Gastrocnemius medialis (tissue), 4 donors: ENCODE measurements at places on chromosomes 5 and 9. TPM values are rescaled to one million over a fixed set of nuclear protein-coding genes. Genes with fewer than 3 reads are reported as not detected.

DNA sequence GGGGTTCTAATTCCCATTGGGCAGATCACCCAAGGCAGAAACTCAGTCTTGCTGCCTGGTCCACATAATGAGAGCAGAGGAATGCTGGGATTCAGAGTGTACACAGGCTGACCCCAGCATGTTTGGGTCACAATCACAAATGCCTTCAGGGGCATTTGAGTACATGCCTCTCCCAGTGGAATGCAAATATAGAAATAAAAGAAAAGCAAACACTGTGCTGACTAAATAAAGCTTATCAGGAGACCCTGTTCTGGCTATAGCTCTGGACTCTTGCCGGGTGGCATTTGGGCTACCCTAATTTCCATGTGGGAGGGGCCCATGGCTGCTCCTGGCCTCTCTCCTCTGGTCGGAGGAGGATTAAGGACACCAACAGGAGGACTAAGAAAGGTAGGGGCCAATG lies 121.4 kb downstream of the DOCK8 start:
- no peak overlapping the region for H3K4me3 ChIP-seq
- H3K36me3 ChIP-seq = no peaks in the 10 kb centered on the region
- no peak for DNase-seq
- no peak overlapping the region for H3K27ac ChIP-seq

GRCh38 chr5:73962801-73963425 lies 336.9 kb downstream of the ARHGEF28 start:
- DNase-seq = no peak
- H3K4me1 ChIP-seq = no peaks in the 10 kb centered on the region
- H3K27ac ChIP-seq = no peak overlapping the region

DNA sequence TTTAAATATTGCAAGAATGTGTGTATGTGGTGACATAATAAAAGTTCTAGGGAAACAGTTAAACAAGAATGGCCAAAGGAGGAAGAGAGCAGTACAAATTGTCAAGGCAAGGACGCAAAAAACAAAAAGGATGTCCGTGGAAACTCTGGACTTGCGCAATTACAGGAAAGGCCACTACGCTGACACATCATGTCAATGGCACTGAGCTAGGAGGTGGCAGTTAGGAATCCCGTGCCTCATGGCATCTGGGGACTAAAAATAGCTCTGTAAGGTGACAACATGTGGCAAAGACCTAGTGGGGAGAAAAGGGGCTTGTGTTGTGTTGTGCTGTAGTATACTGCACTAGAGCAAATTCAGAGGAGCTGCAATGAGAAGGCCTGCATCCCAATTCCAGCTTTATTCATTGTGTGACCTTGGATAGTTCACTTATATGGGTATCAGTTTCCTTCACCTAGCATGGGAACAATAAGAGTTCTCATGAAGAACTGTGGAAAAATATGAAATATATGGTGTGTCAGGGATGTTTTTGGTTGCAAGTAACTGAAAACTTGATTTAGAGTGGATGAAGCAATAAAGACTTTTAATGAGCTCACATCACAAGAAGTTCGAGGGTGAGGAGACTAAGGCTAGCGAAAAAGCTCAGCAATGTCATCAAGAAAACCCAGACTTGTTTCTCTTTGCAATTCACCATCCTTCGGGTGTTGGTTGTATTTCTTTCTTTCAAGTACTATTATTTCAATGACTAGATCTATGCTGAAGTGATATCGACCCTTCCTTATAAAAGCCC lies 124.1 kb upstream of the STC2 start:
- H3K4me3 ChIP-seq = no peak overlapping the region
- peak; percentile 85 for DNase-seq
- peak overlapping the region; percentile 94 for H3K27ac ChIP-seq
- no peaks in the 10 kb centered on the region for H3K27me3 ChIP-seq

DNA sequence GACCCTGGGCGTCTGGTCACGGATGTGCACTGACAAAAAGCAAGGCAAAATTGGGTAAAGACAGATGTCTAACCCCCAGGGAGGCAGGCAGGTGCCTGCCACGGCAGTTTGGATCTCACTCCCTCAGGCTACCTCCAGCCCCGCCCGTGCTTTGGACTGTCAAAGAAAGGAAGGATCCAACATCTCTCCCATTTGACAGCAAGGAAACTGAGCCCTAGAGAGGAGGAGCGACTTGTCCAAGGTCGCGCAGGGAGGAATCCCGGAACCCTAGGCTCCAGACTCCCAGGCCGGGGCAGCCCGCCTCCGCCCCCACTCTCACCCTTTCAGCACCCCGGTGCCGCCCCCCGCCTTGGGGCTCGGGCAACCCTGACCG lies 376 bp downstream of the GOLGA1 start:
- H3K4me1 ChIP-seq = peaks cover 21% of the 10 kb centered on the region
- H3K27me3 ChIP-seq = no peaks in the 10 kb centered on the region
- peak overlapping the region; percentile 77 for H3K4me3 ChIP-seq

DNA sequence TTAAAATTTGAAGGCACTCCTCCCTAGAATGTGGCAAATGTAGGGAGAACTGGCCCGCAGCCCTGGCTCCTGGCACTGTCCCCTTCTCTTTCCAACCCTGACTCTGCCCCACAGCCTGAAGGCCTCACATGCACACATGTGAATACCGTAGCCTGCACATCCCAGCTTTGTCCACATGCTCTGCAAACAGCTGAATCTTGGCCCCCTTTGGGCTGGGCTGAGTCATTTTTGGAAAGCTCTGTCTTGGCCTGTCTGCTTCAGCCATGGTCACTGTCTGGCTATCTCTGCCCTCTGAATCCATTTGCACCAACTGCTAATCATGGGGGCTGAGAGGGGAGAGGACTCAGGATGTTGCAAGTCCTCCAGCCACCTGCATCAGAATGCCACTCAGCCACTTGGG lies 22.1 kb upstream of the GALNT10 start:
- H3K4me1 ChIP-seq = no peaks in the 10 kb centered on the region
- no peak for DNase-seq
- H3K36me3 ChIP-seq = no peaks in the 10 kb centered on the region
- H3K27me3 ChIP-seq = no peaks in the 10 kb centered on the region
- H3K27ac ChIP-seq = no peak overlapping the region

DNA sequence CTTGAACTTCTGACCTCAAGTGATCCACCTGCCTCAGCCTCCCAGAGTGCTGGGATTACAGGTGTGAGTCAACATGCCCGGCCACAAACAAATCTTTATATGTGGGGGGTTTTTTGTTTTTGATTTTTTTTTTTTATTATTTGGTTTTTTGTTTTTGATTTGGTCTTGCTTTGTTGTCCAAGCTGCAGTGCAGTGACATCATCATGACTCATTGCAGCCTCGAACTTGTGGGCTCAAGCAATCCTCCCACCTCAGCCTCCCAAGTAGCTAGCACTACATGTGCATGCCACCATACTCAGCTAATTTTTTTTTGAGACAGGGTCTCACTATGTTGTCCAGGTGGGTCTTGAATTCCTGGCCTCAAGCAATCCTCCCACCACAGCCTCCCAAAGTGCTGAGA lies 42.4 kb downstream of the ALDH7A1 start:
- no peak overlapping the region for H3K27ac ChIP-seq
- H3K27me3 ChIP-seq = no peaks in the 10 kb centered on the region
- no peak overlapping the region for H3K4me3 ChIP-seq
- H3K4me1 ChIP-seq = no peaks in the 10 kb centered on the region
- DNase-seq = no peak
- H3K36me3 ChIP-seq = peaks cover 39% of the 10 kb centered on the region

DNA sequence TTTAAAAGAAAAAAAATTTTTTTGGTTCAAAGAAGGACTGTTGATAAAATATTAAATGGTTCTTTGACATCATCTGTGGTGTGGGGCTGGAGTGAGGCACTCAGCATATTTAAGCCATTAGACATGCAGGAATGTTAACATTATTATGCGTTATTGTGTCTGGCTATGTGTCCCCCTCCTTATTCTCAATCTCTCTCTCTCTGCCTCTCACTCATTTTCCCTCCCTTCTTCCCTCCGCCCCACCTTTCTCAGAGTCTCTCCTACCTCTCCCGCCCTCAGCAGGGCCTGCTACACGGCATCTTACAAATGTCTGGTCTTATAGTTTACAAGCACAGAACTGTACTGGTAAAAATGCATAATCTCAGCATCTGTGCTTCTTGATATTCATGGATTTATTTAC lies 287.8 kb upstream of the TMEM161B start:
- no peak overlapping the region for H3K27ac ChIP-seq
- H3K4me1 ChIP-seq = no peaks in the 10 kb centered on the region
- H3K36me3 ChIP-seq = no peaks in the 10 kb centered on the region
- no peak overlapping the region for H3K4me3 ChIP-seq
- H3K27me3 ChIP-seq = no peaks in the 10 kb centered on the region

Gene SURF4
- total RNA-seq = 69.2 TPM

DNA sequence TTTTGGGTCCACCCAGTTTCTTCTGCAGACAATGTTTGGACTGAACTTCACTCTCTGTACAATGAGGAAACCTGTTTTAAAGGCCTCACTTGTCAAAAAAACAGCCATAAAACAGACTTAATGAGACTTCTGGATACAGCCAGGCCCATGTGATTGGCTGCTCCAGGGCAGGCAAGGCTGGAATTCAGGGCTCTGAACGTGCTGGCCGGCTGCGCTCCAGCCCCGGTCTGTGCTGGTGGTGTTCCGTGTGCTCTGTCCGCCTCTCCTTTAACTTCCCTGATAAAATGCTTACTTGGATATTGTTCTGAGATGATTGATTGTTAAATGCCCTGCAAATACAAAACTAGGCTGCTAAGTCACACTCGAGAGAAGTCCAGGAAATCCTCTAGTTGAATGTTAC lies 131.2 kb upstream of the KLF4 start:
- H3K27ac ChIP-seq = no peak overlapping the region
- H3K27me3 ChIP-seq = no peaks in the 10 kb centered on the region
- no peak overlapping the region for H3K4me3 ChIP-seq
- H3K36me3 ChIP-seq = no peaks in the 10 kb centered on the region
- no peak for DNase-seq

DNA sequence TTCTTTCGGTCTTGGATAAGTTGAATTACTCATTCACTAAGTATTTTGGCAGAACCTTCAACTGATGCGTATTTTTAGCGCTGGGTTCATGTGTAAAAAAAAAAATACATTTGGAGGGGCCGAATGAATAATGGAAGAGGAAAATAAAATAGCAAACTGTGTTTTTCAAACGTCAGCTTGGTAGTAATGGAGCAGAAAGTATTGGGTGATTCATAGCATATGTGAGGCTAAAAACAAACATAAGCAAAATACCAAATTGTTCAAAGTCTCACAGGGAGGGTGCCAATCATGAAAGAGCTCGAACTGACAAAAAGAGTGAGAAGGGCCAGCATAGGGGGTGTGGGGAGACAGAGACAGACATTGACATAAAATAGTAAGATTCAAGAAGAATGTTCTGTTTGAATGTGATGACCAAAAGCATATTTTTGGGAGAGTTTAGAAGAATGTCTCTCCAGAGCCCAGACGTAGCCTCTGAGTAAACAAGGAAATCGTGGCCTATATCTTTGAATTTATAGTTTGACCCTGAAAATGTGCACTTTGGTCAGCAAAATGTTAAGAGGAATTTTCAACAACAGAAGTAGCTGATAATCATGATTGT lies 174.9 kb upstream of the HMHB1 start:
- no peaks in the 10 kb centered on the region for H3K27me3 ChIP-seq
- H3K4me3 ChIP-seq = no peak overlapping the region
- no peaks in the 10 kb centered on the region for H3K36me3 ChIP-seq
- no peak overlapping the region for H3K27ac ChIP-seq
- H3K4me1 ChIP-seq = no peaks in the 10 kb centered on the region
- no peak for DNase-seq

Gene CCDC183
- total RNA-seq = not detected

DNA sequence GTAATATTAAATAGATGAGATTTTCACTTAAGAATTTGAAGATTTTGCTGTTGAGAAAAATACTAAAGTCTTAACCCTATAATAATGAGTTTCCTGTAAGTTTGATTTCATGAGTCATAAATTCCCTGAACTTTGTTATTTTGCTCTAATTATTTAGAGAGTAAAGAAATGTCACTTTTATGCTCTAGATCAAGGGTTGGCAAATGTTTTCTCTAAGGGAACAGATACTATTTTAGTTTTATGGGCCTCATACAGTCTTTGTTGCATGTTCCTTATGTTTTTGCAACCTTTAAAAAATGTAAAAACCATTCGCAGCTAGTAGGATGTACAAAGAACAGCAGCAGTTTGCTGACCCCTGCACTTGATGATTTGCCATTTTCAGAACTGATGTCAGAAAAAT lies 480 bp upstream of the TXNDC8 start:
- no peak overlapping the region for H3K27ac ChIP-seq
- H3K4me3 ChIP-seq = no peak overlapping the region
- H3K36me3 ChIP-seq = no peaks in the 10 kb centered on the region
- no peaks in the 10 kb centered on the region for H3K4me1 ChIP-seq

GRCh38 chr5:9324348-9325077 lies 221.4 kb downstream of the SEMA5A start:
- DNase-seq = no peak
- H3K27me3 ChIP-seq = no peaks in the 10 kb centered on the region
- H3K27ac ChIP-seq = no peak overlapping the region
- no peaks in the 10 kb centered on the region for H3K36me3 ChIP-seq
- no peak overlapping the region for H3K4me3 ChIP-seq
- H3K4me1 ChIP-seq = no peaks in the 10 kb centered on the region

GRCh38 chr5:387491-388265 lies 55.3 kb upstream of the EXOC3 start:
- H3K27me3 ChIP-seq = peaks cover 6% of the 10 kb centered on the region
- no peak for DNase-seq
- no peaks in the 10 kb centered on the region for H3K4me1 ChIP-seq
- no peak overlapping the region for H3K4me3 ChIP-seq

- no peaks in the 10 kb centered on the region for H3K27me3 ChIP-seq
- no peak for DNase-seq
- peak overlapping the region; percentile 27 for H3K27ac ChIP-seq
These were observed 280.7 kb downstream of the SPOCK1 start for GRCh38 chr5:137218471-137218870.

DNA sequence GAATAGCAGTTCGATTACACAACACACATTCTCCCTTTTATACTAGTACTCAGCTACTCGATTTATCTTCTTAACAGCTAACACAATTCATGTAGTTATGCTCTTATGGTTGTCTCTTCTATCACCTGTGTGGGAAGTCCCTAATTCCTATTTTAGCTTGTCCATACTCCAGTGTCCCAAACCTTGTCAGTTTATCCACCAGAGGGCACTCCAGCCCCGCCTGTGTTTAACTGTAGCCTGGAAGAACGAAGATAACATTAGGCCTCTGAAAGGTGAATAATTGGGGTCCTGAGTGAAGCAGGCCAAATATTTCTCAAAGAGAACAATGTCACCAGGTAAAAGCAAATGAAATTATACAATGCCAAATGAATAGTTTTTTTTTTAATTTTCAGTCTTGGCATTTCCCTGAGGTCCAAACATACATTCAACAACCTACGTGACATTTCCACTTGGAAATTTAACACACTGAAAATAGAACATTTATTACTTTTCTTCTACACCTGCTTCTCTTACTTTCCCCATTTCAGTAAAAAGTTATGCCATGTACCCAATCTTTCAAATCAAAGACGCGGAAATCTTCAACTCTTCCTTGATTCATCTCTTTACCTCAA lies 560.7 kb downstream of the HTR1A start:
- no peak for DNase-seq
- no peak overlapping the region for H3K27ac ChIP-seq
- no peaks in the 10 kb centered on the region for H3K4me1 ChIP-seq

GRCh38 chr5:72035831-72036230 lies 71.4 kb upstream of the MAP1B start:
- H3K4me3 ChIP-seq = no peak overlapping the region
- no peak for DNase-seq
- H3K36me3 ChIP-seq = no peaks in the 10 kb centered on the region
- no peaks in the 10 kb centered on the region for H3K4me1 ChIP-seq
- no peak overlapping the region for H3K27ac ChIP-seq
- no peaks in the 10 kb centered on the region for H3K27me3 ChIP-seq

Gene NCBP1
- 14.6 TPM for total RNA-seq
